ENCODE measurements at places on chromosomes 4 and X.

DNA sequence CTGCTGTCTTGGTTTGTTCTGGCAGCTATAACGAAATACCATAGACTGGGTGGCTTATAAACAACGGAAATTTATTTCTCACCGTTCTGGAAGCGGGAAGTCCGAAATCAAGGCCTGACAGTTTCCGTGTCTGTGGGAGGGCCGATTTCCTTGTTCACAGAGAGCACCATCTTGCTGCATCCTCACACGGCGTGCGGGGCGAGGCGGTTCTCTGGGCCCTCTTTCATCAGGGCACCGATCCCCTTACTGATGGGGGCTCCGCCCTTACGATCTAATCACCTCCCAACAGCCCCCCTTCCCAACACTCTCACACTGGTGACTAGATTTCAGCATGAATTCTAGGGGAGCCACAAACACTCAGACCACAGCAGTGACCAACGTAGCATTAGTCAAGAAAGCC, 578.3 kb upstream of the FAT1 start:
- no peak for DNase-seq

GRCh38 chrX:150298841-150299551, 64.1 kb upstream of the MAMLD1 start:
- DNase-seq = no peak

- no peak for DNase-seq
Observed at GRCh38 chr4:82489076-82489475, 58.7 kb downstream of the ENOPH1 start.

DNA sequence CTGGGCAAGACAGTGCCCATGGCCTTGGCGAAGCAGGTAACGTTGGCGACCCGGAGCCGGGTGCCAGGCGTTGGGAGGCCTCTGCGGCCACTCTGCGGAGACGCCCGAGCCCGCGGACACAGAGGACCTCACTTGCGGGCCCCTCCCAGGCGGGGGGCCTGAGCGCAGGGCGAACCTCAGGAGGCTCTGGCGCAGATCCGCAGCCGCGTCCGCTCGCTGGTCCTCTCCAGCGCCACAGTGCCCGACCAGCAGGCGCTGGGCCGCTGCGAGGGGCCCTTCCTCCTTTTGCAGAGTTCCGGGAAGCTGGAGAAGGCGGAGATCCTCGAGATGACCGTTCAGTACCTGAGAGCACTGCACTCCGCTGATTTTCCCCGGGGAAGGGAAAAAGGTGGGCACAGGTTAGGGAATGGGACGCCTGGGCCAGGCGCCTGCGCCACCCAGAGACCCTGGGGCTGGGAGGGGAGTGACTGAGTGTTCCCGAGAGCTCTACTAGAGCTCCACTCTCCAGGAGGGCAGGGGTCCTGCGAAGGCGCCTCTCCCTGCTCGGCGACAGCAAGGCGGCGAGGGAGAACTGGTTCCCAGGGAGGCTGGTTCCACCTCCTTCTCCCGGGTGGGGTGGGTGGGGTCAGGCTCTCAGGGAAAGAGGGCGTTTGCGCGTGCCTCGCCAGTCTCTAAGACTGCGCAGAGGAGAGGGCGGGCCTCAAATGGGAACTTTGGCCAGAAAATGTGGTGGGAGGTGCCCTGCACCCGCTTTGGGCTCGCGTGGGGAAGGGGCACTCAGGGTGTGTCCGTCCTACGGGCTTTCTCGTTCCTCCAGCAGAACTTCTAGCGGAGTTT, 1.4 kb downstream of the HELT start:
- no peak for DNase-seq

- DNase-seq = no peak
Observed at GRCh38 chr4:159497936-159498335, 395.1 kb downstream of the RAPGEF2 start.

- DNase-seq = no peak
Observed at GRCh38 chr4:131488772-131489171, 1660.3 kb upstream of the PCDH10 start.

DNA sequence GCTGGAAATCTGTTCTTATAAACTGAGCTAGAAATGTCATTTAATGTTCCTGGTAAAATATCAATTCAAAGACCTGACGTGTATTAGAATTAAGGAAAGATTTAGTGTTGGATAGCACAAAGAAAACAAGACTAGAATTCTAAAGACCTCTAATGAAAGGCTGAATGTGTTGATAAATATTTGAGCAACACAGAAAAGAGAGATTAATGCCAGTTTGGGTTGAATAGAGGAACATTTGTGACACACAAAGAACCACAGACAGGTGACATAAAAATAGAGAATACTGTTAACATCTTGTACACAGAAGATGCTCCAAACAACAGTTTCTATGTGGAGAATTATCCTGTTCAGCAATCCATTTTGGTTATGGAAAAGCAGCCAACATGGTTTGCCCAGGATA, 222.1 kb upstream of the GALNT7 start:
- DNase-seq = no peak

DNA sequence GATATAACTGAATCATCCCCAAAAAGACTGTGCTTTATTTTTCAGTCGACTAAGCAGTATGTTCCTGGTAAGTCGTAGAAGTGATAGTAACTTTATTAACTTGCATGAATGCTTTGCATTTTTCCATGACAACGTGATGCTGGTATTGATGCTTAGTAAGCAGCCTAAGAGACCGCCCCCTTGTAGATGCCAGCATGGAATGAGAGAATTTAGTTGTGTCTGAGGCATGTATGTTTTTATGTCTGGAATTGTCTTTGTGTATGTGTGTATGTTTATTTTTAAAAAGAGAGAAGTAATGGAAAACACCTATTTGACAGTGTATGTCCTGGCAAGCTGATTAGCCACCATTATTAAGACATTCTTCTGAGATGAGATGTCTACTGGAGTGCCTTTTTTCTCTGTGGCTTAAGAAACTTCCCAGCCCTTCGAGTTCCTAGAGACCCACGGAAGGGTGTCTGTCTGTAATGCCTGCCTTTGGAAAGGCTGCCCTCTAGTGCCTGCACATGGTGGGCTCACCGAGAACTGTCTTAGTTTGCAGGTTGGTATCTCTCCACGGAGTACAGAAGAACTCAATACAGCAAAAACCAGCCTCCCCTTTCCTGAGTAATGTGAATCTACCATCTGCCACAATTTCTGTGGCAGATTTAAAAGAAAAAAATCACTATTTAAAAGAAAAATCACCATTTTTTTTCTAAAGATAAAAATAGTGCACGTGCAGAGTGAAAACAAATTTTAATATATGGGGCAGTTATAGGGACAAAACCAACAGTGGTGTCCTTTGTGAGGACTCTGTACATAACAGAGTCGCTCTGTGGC, 85.9 kb downstream of the AASDH start:
- peak; percentile 44 for DNase-seq

GRCh38 chrX:52870046-52870445, 2.2 kb upstream of the XAGE3 start:
- DNase-seq = no peak
